Ecto neural progenitor cell (in vitro differentiated cells): ENCODE measurements at places on chromosomes 5 and 9.

GRCh38 chr5:171615705-171616640 lies 169.6 kb upstream of the SMIM23 start:
- peak; percentile 58 for DNase-seq

- no peak for DNase-seq
Measured at GRCh38 chr5:159041444-159042198, 58.1 kb downstream of the EBF1 start.

- DNase-seq = no peak
Measured at GRCh38 chr5:78627175-78627574, 21.4 kb downstream of the LHFPL2 start.

DNA sequence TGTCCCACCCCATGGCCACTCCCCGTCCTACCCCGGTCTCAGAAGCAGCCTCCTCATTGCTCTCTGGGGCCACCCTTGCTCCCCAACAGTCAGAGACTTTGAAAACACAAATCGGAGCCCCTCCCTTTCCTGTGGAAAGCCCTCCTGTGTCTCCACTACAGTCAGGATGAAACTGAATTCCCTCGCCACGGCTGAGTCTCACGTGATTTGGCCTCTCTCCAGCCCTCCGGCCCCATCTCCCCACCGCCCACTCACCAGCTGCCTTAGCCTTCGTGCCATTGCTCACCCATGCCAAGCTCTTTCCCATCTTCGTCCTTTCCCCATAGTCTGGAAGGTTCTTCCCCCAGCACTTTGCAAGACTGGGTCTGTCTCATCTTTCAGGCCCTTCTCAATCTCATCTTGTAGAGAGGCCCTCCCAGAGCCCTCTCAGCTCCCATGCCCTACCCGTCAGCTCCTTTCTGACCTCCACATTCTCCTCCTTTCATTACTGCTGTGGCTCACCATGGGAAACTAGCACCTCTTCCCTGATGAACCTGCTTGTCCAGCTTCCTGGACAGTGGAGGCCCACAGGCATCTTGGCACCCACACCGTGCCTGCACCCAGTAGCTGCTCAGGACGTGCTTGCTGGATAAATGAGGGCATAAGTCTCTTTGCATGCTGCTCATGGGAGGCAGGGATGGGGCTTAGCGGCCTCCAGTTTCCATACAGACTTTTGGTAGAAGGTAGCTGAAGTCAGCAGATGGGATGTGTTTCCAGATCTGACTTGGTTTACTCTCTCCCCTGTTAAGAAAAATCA lies 126.4 kb upstream of the COL5A1 start:
- DNase-seq = no peak

DNA sequence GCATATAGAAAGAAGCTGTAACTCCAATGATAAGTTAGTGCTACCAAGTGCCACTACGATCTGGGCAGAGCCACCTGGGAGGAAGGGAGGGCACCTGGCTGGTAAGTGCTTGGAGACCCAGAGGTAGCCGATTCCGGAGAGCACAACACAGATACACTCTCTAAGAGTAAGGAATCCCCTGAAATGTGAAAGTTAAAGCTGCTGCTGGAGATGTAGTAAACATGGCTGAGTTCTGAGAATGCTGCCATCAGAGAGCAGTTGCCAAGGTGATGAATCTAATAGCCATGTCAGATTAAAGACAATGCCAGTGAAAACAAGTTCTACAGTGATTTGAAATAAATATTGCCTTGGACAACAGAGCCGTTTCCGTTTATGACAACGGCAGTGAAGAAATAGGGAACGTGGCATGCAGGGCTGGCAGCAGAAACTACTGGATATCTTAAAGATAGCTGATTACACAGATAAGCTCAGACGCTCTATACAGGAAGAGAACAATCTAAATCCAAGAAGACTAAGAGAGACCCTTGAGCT lies 561.2 kb upstream of the C9orf72 start:
- DNase-seq = no peak

DNA sequence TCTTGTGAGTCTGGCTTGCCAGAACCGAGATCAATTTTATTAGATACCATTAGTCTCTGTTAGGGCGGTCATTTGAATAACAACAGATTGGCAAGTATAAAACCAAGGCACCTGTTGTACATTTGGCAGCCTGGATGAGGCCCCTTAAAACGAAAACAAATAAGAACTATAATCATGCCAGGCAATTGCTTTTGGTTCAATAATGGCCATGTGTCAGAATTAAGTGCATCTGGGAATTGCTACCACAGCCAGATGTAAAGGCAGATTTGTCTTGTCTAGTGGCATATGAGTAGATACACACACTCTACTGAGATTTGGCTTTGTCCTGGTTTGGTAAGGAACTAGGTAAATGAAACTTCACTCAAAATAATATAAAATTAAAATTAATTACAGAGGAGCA lies 1046.2 kb upstream of the DMAC1 start:
- DNase-seq = no peak

DNA sequence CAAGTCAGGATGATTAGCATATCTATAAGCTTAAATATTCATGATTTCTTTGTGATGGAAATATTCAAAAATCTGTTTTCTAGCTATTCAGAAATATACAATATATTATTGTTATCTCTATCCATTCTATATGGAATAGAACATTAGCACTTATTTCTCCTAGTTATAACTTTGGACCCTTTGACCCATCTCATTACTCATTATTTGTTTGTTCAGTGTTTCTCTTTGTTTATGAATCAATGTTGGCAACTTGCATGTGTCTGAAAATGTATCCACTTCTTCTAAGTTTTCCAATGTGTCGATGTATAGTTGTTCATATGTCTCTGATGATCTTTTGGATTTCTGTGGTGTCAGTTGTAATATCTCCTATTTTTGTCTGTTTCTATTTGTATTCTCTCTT lies 1059.3 kb downstream of the CDH9 start:
- no peak for DNase-seq

GRCh38 chr9:134617246-134617645 lies 24.4 kb upstream of the COL5A1 start:
- peak; percentile 26 for DNase-seq
